ENCODE measurements at places on chromosomes 7 and 10.

GRCh38 chr10:14220026-14220425, 110.7 kb downstream of the FRMD4A start:
- no peak for DNase-seq

DNA sequence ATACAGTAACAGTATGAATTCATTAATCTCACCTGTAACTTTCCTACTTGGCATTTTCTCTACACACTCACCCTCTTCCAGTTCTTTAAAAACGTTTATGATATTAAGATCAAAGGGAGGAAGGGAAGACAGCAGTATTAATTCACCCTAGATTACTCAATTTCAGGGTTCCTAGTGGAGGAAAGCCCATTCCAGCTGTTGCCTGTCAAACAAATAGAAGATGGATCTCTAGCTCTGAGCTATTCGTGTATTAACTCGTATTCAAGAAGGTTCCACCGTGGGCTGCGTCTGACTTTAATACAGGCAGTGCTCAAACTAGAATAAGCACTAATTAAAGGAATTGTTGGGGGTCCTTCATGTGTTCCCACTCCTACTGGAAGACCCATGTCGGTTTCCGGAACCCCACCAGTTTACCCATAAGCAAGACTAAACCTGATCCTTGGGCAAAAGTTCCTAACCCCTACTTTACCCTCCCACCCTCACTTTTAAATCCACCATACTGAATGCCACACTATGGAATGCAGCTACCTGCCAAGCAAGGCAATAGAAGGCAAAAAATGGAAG, 2.1 kb downstream of the NANOS1 start:
- DNase-seq: no peak

DNA sequence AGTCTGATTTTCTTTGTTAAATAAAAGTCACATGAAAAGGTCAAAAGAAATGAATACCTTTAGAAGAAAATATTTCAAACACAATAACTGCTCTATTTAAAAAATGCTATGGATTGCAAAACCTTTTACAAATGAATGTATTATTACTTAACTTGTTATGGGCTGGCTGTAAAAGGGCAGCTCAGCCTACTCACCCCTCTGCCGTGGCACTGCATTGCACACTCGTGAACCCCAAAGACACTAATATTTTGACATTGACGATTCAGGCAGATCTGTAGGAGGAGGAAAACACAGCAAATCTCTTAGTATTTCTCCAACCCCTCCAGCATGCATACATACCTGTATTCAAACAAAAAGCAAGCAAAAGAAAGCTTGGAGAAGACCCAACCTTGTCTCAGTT, 149.5 kb downstream of the FANK1 start:
- no peak for DNase-seq

GRCh38 chr10:132912713-132913558, 29.4 kb downstream of the CFAP46 start:
- no peak for DNase-seq

DNA sequence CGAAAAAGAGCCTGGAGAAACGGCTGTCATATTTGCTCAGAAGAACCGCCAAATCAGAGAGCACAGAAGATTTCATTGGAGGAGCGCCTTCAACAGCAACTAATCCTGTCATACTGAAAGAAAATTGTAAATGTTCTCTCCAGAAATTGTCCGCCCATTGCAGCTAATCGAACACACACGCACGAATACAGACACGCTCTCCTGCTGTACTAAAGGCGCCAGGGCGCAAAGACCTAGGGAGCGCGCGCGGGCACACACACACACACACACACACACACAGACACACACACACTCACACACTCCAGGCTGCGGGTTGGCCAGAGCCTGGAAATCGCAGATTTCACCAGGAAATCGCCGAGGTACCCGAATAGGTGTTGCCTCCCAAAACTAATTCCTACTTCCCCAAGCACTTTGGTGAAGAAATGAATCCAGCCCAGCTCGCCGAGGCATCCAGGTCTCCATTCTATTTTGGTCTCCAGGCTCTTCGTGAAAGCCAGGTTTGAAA, at the start of gene CHRM2:
Gene CHRM2, plus strand, starts transcription at position 157 of the 505 bp plus-strand sequence. CDS start 146,214 bp downstream, outside the sequence.
- DNase-seq: no peak

DNA sequence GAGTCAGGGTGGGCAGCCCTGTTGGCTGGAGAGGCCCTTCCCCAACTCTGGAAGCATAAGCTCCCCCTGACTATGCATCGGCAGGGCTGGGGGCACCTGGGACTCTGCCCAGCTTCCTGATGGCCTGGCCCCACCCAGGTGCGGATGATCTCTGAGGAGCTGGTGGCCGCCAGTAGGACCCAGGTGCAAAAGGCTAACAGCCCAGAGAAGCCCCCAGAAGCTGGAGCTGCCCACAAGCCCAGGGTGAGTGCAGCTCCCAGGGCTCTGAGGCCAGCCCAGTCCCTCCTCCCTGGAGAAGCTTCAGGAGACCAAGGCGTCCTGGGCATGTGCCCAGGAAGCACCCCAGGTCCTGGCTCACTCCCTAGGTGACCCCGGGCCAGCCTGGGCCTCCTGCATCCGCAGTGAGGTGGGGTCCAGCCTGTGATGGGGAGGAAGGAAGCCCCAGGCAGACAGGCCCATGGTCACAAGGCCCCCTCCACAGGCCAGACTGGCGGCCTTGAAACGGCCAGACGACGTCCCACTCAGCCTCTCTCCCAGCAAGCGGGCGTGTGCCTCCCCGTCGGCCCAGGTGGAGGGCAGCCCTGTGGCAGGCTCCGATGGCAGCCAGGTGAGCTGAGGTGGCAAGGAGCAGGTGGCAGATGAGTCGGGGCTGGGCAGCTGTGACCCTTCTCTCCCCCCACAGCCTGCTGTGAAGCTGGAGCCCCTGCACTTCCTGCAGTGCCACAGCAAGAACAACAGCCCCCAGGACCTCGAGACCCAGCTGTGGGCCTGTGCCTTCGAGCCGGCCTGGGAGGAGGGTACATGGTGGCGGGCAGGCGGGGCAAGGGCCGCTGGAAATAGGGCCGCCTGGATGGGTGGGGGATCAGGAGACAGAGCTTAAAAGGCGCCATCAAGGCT, 3.0 kb downstream of the LRWD1 start:
- no peak for DNase-seq

DNA sequence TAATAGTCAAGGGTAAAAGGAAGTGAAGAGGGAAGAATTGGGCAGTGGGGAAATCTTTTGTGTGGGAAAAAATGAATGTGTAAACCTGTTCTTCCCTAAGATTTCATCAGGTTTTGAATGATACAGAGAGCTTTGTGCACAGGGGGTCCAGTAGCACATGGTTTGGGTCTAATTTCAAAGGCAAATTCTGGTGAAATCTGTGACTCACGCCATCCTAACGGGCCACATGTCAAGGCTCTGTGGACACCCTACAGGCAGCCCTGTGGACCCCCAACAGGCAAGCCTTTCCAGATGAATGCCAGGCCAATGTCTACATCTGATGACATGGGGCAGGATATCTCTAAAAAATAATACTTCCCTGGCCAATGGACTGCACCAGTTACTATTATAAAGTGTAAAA, 309.8 kb downstream of the PARD3 start:
- no peak for DNase-seq

DNA sequence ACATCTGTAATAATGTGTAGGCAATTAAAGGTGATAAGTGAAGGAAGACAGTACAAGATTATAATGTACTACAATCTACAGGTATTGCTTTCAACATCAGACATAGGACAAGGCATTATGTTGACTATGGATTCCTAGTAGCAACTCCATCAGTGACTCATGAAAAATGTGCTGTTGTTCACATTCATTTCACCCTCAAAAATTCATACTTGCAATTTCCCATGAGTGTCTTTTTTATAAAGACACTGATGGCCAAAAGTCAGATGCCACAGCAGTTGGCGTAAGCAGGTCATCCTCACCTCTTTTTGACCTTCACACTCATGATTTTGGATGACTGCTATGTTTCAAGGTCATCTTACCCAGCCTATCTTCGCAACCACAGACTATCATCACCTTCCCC, 100.0 kb upstream of the AMPH start:
- DNase-seq: peak; percentile 5

DNA sequence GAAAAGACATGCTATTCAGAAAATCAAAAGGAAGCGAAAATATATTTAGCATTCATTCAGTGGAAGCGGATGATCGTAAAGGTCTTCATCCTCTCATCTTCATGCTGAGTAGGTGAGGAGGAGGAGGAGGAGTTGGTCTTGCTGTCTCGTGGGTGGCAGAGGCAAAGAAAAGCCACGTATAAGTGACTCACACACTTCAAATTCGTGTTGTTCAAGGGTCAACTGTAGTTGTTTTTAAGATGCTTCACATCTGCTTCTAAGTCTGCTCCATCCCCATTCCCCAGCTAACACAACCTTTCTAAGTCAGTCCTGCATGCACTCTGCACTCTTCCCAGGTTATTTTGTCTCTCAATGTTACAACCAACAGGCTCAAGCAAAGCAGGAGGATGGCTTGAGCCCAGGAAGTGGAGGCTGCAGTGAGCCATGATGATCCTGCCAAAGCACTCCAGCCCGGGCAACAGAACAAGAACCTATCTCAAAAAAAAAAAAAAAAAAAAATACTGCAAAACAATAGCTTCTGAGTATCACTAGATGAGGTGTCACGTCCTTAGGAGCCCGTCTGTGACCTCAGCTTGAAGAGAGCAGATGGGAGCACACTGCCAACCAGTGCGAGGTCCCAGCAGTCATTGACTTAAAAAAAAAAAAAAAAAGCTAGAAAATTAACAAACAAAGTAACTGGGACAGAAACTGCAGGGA, 70.5 kb downstream of the SFMBT2 start:
- no peak for DNase-seq

GRCh38 chr7:125127304-125127703, 197.7 kb upstream of the POT1 start:
- no peak for DNase-seq

- DNase-seq: no peak
Measured at GRCh38 chr10:43928425-43928968, 279.8 kb upstream of the ZNF32 start.

DNA sequence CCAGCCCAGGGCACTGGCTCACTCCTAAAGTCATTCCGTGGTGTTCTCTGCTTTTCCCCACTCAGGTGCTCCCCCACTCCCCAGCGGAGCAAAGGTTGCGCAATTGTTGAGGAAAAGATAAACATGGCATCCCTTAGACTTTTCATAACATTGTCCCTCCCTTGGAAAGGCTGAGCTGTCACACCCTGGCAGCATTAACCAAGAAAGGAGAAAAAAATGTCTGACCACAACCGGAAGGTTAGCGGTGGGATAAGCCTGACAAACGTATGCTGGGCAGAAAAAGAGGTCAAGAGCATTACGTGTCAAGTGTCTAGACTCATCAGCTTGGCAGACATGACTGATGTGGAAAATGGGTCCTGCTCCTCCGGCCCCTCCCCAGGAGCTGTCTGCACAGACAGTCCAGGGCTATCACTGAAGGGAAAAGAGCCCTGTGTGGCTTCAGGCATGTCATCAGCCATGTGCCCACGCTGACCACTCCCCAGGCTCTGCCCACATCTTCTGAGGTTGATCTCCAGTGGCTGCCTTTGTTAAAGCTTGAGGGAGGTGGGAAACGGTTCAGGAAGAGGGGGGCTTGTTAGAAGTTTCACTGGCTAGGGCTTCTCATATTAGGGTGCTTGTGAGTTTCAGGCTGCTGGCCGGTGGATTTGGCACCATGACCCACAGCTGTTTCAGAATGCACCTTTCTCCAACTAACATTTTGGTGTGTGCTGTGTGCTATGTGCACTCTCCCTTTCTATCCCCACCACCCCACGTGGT, 30.1 kb downstream of the BTBD16 start:
- no peak for DNase-seq

GRCh38 chr7:96870934-96871333, 134.4 kb upstream of the DLX6 start:
- no peak for DNase-seq

GRCh38 chr10:7409045-7409731, 1.6 kb downstream of the SFMBT2 start:
- no peak for DNase-seq

DNA sequence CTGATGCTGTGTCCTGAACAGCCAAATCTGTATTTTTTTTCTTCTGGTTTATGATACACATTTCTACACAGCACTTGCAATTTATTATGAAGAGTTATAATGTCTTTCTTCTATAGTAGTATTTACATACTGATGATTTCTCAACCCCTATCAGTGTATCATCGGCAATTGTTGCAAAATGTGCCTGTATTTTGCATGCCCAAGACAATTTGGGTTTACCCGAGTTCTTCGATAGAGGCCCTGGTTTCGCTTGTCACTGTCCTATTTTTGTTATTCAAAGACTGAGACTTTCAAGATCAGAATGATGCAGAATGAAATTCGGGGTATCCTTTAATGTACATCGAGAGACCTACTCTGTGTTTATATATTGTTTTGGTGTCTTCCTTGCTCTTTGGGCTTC, 184.5 kb upstream of the PRSS58 start:
- no peak for DNase-seq

DNA sequence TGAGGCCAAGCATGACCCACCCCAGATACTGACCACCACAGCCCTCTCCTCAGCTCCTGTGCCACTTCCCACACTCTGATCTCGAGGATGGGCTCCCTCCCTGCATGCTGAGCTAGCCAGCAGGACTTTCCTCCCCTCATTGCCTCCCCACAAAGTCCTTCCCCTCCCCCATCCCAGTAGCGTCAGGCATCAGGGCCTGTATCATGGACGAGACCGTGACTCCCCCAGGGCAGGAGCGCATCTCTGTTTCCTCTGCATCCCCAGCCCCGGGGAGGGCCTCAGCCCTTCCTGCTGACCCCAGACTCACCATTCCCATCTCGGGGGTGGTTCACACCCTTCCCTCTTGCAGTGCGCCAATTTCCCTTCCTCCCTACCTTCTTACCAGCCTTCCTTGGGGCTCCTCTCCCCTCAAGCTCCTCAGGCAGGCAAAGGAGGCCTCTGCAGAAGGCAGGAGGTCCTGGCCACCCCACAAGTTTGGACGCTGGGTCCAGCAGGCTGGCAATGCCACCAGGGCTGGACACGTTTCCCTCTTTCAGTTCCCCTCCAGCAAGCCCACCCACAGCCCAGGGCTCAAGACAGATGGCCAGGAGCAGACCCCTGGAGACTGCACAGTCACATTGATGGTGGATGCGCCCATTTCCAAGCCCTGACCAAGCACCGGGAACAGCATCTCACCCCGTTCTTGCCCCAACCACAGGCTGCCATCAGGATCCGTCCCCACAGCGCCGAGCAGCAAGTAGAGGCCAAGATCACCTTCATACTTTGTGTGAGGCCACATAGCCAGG, 36.5 kb downstream of the GRID1 start:
- no peak for DNase-seq
